ENCODE measurements at places on chromosomes 1 and 21. TPM values are rescaled to one million over a fixed set of nuclear protein-coding genes. Genes with fewer than 3 reads are reported as not detected.

- no peak for DNase-seq
These were observed 105.7 kb upstream of the PLPPR5 start for GRCh38 chr1:99110140-99111041.

DNA sequence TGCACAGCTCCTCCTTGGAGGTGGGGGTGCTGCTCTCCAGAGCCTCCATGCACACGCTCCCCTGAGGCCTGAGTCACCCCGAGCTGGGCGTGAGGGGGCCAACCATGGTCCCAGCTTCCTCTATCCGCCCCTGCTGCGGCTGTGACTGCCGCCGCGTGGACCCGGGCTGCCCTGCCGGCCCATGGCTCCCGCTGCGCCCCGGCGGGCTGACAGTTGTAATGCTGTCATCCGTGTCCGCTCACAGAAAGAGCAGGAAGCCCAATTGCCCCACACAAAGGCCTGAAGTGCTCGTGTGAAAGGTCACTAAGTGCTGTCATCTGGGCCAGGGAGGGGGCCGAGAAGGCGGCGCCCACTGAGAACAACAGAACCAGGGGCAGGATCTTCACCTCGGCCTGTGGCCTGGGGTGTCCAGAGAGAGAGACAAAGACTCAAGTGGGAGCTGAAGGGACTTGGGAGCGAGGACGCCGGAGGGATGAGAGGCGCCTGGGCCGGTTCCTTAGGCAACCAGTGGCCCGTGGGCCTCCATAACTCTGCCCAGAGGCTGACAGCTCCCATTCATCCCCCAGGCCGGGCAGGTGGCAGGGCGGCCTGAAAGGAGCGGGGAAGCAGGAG lies 31.5 kb downstream of the OLIG1 start:
- DNase-seq: no peak

GRCh38 chr1:119115311-119115710 lies 25.1 kb downstream of the WARS2 start:
- no peak for DNase-seq

- no peak for DNase-seq
These were observed 91.2 kb downstream of the PROX1 start for GRCh38 chr1:214078950-214079349.

Gene CFAP107
- not detected for total RNA-seq

Data from Caki2 (cell line).